IPS DF 19.7 (cell line): ENCODE measurements at places on chromosomes 12 and 14.
A peak's percentile ranks its signal among the peaks of the same experiment; 100 is the strongest.

- DNase-seq, result no peak
Measured at GRCh38 chr12:91432089-91432488, 249.5 kb upstream of the DCN start.

DNA sequence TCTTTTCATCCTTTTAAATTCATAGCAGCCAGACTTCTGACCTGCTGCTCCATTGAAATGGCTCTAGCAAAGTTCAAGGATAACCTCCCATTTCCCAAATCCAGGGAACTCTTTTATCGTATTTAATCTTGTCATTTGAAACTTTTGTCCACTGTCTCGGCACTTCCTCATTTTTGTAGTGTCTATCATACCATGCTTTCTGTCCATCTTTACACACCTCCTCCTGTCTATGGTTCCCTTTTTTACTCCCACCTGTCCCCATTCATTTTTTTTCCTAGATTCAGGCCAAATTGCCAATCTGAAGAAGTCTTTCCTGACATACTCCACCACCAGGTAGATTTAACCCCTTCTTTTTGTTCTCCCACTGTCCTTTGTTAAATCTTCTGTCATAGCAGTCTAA lies 31.0 kb downstream of the NFYB start:
- no peak for DNase-seq

DNA sequence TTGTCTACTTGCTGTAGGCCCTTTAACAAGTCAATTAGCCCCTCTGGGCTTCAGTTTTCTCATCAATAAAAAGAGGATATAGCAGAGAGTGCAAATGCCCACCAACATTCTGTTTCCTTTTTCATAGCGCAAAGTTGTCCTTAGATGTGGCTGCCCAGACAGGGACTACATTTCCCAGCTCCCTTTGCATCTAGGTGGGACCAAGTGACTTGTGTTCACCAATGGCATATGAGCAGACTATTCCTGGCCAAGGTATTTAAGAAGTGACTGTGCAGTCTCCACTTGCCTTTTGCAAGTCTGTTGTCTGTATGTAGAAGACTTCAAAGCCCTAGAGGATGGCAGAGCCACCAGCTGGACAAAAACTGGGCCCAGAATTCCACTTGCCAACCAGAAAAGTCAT lies 59.7 kb downstream of the DAO start:
- peak; percentile 35 for DNase-seq

DNA sequence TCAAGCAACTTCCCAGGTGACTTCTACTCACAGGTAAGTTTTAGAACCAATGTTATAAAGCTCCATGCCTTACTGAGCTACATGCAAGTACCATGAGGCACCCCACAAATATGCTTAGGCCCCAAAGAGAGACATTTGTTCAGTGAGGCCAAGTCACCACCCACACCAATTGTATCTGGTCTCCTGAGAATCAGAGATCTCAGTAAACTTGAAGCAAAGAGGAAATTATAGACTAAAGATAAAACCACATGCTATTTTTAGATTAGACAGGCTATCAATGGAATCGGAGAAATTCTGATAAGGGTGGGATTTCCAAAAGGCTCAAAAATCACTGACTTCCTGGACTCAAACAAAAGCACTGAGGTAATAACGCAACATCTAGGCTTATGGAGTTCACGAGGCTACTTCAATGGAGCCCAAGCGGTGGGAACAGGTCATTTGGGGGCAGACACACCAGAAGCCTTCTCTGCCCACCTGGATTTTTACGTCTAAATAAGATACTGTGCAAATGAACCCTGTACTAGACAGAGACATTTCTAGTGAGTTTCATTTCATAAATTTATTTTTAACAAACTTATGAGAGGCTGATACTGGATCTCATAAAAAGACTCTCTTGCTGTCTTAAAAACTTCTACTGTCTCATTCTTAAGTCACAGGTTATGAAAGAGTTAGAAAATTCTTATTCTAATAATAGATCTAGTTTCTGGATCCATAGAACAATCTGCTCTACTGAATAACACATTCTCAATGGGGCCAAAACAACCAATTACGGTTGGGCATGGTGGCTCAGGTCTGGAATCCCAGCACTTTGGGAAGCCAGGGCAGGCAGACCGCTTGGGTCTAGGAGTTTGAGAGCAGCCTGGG lies 7.7 kb downstream of the SLC15A4 start:
- no peak for DNase-seq

GRCh38 chr12:108125073-108125472 lies 4.0 kb upstream of the WSCD2 start:
- no peak for DNase-seq

DNA sequence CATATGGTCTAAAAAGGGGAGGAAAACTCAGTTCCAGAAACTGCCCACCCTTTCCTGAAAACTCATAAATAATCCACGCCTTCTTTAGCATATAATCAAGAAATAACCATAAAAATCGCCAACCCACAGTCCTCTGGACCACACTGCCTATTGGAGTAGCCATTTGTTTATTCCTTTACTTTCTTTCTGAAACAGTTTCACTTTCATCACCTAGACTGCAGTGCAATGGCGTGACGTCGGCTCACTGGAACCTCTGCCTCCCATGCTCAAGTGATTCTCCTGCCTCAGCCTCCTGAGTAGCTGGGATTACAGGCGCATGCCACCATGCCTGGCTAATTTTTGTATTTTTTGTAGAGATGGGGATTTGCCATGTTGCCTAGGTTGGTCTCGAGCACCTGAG lies 44.2 kb downstream of the CLMN start:
- no peak for DNase-seq

DNA sequence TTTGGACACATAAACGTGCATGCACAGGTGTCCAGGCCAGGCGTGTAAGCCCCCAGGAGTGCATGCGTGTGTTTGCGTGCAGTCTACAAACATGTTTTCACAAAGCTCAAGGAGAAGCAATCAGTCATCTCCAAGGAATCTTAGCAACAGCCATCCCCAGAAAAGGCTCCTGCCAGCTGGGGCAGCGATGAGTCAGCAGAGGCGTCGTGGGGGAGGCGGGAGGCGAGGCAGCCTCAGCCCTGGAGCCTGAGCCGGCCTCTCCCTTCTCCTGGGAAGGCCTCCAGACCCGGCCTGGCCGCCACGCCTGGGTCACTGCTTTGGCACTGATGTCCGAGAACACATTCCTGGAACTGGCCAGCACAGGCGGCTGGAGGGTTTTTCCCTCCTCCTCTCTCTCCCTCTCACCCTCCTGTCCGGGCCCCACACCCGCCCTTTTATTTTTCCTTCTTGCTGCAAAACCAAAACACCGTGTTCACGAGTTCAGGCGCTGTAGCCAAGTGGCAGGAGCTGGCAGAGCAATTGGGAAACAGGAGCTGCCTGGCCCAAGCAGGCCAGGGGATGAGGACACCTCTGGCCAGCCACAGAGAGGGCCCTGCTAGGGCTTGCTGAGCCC lies 92.7 kb downstream of the LRRC74A start:
- DNase-seq, result no peak

DNA sequence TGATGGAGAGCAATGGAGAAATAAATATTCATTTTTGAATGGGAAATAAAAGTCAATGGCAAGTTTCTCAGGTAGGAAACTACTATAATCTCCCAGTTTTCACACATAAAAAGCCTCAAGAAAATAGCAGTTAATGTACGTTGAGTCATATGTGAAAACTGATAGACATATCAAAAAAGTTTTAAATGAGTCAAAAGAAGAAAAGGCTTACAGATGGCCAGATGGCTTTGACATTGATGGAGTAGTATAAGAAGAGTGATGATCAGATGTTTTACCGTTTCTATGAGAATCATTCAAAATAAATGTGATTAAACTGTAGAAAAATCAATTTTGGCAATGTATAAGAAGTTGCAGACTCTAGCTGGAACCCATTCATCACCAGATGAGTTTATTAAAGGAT lies 97.8 kb downstream of the LLPH start:
- DNase-seq, result no peak

- DNase-seq, result no peak
Measured at GRCh38 chr14:68033336-68033932, 213.9 kb downstream of the RAD51B start.

DNA sequence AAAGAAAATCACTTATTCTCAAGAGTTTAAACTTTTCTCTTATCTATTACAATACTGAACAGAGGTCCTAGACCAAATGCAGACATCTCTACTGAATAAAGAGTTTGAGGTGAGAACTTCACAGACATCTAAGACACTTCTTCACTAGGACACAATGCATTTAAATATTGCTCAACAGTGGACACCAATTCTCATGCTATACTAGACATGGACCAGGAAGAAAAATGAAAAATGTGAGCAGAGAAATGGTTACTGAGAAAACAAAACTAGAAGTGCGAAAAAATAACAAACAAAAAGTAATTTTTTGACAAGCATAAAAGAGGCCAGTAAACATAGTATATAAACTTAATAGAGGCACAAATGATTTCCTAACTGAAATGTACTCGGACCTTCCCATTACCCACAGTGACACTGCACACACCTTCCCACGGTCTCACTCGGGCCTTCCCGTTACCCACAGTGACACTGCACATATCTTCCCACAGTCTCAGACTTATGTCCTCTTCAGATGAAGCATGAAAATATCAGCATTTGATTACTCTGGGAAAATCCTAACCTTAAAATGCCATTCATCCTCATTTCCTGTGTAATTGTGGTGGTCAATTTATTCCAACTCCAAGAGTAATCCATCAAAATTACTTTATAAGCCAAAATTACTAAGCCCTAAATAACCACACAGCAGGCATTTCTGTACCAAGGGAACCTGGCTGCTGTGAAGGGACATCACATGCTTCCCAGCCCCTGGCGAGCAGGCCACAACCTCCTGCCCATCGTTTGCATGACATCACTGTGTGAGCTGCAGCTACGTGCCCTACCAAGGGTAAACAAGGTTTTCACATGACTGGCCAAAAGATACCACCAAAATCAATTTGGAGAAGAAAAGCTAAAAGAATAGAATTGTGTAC lies 6.4 kb downstream of the SLC15A4 start:
- DNase-seq, result no peak

GRCh38 chr12:82474181-82474797 lies 116.0 kb downstream of the METTL25 start:
- no peak for DNase-seq

- no peak for DNase-seq
Measured at GRCh38 chr14:34937442-34937841, 45.4 kb upstream of the SRP54 start.

DNA sequence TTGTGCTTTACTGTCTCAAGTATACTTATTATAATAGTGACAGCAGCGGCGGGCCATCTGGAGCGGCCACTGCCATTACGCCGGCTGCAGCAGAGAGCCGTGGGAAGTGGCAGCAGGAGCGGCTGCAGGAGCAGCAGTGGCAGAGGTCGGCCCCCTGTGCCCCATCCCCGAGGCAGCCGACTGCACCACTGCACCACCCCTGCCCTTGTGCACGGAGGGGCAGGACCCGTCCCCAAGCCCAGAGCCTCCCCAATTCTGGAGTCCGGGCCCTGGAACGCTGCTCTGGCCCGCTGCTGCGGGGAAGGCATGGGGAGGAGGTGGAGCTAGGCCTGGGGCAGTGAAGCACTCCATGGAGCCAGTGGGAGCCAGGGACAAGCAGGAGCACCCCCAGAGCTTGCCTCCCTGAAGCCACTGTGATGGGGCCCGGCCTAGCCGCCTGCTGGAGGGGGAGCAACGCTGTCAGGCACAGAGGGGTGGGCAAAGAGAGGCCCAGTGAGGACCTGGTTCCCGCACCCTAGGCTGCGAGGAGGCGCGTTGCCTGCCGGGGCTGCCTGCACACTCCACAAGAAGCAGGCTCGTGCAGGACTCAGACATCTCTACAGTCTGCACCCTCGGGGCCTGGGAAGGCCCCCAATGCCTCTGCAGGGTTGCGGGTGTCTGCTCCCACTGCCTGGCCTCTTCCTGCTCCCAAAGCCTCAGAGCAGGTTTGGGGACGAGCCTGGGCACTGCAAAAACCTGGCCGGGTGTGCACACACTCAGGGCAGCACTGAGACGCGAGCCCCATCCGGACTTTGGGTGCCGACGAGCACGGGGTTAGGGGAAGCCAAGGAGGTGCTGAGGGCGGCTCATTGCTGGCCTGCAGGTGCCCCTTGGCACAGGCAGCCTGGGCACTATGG lies 74.2 kb upstream of the RASSF8 start:
- no peak for DNase-seq

DNA sequence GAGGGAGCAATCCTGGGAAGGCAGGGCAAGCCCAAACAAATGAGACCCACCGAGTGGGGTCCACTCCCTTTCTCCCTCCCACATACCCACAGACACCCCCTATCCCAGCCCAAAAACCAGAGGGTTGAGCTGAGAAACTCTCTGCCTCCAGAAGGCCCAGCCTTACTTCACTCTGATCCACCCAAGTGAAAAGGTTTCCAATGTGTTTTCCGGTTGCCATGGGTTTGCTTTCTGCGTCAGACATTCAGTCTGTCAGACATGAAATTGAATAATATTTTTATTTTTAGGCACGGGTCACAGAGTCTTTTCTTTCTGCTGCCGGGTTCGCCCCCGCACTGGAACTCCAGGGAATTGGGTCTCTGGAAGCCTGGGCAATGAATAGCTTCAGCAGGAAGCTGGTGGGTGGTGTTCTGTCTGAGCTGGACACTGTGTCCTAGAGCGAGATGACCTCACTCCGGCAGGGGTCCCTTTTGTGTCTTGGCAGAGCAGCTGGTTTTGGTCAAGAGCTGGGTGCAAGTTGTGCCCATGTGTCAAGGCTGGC lies 69.8 kb upstream of the CLMN start:
- DNase-seq, result no peak

DNA sequence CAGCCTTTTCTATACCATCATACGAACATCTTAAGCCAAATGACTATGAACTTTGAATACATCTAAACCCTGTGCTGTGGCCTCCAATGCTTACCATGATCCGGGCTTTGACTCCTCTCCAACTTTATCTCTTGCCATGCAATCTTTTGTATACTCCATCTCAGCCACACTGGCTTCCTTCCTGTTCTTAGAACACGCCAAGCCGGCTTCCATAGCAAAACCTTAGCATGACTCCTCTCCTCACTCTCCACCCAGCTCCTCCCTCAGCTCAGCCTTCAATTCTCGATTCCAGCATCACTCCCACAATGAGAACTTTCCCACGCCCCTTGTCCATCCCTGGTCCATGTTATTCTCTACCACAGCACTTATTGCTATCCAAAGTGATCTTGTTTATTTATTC lies 228.3 kb downstream of the NTF3 start:
- DNase-seq, result no peak

DNA sequence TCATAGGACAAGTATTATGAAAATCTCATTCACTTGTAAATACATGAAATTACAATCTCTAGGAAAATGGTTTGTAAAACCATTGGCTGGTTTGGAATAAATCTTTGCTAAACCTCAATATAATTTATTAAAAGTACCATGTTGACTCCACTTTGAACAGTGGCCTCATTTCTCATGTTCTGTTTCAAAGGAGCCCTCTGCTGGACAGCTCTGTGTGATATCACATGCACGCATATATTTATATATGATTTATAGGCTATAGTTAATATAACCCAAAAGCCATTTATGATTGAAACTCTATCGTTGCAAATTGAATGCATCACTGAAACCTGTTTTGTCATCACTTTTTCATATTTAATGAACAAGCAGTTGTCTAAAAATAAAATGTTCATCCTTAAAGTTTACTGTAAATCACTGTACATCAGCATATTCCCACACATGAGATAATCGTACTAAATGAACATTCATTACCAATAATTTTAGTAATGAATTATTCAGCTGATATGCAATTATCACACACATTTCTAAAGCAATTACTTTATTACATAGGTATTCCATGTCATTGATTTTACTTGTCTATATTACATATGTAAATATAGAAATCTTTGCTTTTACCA lies 493.8 kb downstream of the NPAS3 start:
- DNase-seq, result no peak

- no peak for DNase-seq
Measured at GRCh38 chr12:46478123-46478522, 105.5 kb upstream of the SLC38A2 start.
